ENCODE measurements at places on chromosomes 6 and 20.
A peak's percentile ranks its signal among the peaks of the same experiment; 100 is the strongest.

GRCh38 chr6:47709160-47709559 lies 10.8 kb downstream of the ADGRF4 start:
- no peak for DNase-seq

DNA sequence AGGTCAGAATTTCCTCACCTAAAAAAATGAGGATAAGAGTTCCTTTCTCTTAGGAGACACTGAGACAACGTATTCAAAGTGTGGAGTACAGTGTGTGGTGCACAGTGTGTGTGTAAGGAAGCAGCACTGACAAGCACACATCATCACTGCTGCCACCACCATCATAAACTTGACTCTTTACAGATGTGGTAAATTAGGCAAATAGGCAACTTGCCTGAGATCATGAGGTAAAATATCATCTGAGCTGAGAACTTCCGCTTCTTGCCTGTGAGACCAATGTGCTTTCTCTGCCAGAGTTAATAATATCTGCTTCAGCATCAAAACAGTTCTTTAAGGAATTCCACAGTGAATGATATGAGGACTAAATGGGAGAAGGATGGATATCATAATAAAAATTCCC lies 52.7 kb downstream of the LYRM4 start:
- no peak for DNase-seq

DNA sequence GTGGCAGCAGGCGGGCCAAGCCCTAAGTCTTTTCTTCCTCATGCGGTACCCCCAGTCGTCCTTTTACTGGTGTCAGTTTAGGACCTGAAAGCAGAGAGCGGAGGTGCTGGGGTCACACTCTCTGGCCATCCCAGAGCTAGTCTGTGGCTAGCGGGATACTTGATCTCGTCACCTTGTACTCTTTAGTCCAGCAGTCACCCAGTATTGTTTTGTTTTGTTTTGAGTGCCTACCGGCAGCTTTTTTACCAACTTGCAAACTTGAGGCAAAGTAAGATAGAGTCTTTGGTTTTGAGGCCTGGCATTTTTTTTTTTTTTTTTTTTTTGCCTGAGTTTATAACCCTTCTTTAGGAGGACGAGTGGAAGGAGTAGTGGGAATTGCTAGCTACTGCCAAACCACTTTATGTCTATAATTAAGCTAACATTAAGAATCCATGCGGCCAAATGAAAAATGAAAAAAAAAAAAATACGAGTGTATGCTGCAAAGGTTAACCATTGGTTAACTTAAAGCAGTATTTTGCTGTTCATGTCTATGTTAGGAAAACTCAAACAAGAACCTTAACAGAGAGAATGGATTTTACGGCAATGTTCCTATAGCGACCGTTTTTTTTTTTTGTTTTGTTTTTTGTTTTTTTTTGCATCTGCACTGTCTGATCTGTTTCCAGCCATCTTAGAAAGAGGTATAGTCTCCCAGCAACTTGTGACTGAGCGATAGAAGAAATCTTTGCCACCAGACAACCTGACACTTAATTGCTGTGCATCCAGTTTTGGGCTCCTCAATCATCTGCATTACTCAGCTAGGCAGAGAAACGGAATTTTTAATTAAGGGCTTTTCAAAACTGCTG lies 56.9 kb downstream of the FAM217A start:
- no peak for DNase-seq

- no peak for DNase-seq
These were observed 85.0 kb upstream of the IFNGR1 start for GRCh38 chr6:137304020-137304780.

GRCh38 chr6:123117145-123117908 lies 121.3 kb downstream of the CLVS2 start:
- DNase-seq, result no peak

DNA sequence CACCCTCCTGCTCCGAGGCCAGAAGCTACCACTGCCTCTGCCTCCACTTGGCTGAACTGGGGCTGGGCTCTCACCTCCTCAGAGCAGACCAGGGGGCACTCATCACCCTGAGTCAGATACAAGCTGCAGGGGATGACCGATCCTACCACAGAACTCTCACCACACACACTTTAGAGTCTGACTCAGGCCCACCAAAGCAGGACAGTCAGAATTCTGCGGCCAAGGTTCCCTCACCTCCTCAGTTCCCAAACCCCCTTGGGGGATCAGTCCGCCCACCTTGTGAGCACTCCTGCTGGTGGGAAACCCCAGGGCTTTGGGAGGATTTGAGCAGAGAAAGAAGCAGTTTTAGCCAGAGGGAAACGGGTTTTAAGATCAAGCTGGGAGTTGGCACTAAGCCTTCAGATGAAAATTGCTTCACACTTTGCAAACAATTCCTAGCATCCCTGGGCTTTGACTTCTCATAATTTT lies 587.8 kb upstream of the JAG1 start:
- peak; percentile 8 for DNase-seq

GRCh38 chr6:10528158-10528981 lies 7.2 kb downstream of the GCNT2 start:
- DNase-seq, result no peak

- DNase-seq, result no peak
These were observed 12.2 kb upstream of the NRM start for GRCh38 chr6:30703011-30703410.

- DNase-seq, result no peak
These were observed 33.2 kb downstream of the CCN2 start for GRCh38 chr6:131917763-131918649.

GRCh38 chr6:83429857-83430610 lies 817 bp downstream of the ME1 start:
- no peak for DNase-seq

- DNase-seq, result no peak
These were observed 117.4 kb downstream of the TTLL2 start for GRCh38 chr6:167442245-167442644.

GRCh38 chr6:157322792-157323254 lies 496 bp downstream of the TMEM242 start:
- no peak for DNase-seq

DNA sequence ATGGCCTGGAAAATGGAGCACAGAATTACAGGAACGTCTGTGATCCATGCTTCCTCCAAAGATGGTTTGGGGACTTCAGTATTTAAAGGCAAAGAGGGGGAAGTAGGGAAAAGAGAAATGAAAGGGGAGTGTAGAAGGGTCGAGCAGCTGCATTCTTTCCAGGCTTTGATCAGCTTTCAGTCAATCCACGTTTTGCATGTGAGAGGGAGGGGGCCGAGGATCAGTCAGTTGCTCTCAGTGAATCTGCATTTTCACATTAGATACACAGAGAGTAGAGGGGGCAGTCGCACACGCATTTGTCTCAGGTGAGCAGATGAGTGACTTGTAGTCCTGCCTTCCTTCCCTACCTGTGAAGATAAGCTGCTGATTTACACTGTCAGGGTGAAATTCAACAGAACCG lies 78.8 kb downstream of the FOXF2 start:
- no peak for DNase-seq

- no peak for DNase-seq
These were observed 73.8 kb upstream of the TULP1 start for GRCh38 chr6:35586542-35586941.

DNA sequence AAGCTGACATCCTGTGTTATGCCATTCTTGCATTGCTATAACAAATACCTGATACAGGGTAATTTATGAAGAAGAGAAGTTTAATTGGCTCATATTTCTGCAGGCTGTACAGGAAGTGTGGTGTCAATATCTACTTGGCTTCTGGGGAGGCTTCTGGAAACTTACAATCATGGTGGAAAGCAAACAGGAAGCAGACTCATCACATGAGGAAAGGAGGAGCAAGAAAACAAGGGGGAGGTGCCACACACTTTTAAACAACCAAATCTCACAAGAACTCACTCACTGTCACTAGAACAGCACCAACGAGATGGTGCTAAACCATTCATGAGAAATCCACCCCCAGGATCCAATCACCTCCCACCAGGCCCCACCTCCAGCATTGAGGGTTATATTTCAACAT lies 143.1 kb upstream of the GGTLC1 start:
- no peak for DNase-seq

DNA sequence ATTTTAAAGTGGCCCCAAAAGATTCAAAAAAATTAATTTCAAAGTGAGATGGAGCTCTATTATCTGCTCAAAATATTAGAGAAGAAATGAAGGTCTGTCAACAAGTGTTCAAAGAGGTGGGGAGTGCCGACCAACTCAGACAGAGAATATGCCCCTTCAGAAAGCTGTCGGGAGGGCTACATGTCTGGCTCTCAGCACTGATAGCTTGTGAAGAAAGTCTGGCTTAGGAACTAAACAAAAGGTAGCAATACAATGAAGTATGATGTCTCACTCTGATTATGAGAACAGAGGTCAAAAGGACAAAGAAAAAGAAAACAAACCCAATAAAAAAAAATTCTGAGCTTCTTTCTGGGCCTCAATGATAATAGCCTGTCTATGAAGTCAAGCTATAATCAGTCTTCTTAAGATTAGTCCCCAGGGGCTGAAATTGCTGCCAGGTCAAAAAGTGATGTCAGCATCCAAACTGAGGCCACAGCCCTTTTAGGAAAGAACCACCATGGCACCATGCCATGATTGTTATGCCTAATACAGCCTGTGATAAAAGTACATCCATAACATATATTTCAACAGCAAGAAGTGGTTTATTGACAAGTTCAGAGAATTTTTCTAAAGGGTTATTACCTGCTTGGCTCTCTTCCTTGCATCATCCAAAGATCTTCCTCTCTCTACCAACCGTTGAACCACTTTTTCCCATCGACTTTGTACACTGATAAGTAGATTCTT lies 150.9 kb downstream of the DST start:
- DNase-seq, result no peak

GRCh38 chr20:52483382-52483781 lies 291.8 kb upstream of the ZFP64 start:
- no peak for DNase-seq

DNA sequence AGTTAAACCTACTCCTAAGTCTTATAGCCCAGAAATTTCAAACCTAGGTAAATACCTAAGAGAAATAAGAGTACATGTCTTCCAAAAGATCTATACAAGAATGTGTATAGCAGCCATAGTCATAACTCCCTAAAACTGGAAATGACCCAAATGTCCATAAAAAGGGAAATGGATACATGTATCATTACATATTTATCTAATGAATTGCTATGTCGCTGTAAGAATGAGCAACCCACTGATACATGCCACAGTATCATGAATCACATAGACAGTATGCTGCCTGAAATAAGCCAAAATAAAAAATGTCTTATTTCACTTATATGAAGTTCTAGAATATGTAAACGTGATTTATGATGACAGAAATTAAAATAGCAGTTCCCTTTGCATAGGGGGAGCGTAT lies 679.5 kb downstream of the MAFB start:
- no peak for DNase-seq

DNA sequence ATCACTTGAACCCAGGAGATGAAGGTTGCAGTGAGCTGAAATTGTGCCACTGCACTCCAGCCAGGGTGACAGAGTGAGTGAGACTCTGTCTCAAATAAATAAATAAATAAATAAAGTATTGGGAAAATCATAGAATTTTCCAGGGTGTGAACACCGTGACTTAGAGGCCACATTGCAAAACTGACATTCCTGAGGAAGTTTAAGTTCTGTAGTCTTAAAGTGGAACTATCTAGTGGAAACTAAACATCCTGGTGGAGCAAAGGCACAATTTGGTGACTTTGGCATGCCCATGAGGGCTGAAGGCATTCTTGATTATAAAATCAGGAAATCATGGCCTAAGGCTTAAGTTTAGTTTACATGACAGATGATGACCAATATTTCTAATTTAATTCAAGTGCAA lies 32.7 kb upstream of the MCM3 start:
- no peak for DNase-seq

GRCh38 chr6:10451828-10452509 lies 37.1 kb upstream of the TFAP2A start:
- no peak for DNase-seq

- DNase-seq, result no peak
These were observed 304.6 kb downstream of the CDH4 start for GRCh38 chr20:61556673-61557072.

GRCh38 chr6:149752600-149753373 lies 3.2 kb downstream of the PCMT1 start:
- DNase-seq, result no peak

- no peak for DNase-seq
These were observed 236.5 kb upstream of the KCNG1 start for GRCh38 chr20:51259455-51259854.

GRCh38 chr20:2386516-2387179 lies 5.9 kb downstream of the TGM6 start:
- no peak for DNase-seq

- no peak for DNase-seq
These were observed 141.1 kb upstream of the SGK1 start for GRCh38 chr6:134458857-134459657.

DNA sequence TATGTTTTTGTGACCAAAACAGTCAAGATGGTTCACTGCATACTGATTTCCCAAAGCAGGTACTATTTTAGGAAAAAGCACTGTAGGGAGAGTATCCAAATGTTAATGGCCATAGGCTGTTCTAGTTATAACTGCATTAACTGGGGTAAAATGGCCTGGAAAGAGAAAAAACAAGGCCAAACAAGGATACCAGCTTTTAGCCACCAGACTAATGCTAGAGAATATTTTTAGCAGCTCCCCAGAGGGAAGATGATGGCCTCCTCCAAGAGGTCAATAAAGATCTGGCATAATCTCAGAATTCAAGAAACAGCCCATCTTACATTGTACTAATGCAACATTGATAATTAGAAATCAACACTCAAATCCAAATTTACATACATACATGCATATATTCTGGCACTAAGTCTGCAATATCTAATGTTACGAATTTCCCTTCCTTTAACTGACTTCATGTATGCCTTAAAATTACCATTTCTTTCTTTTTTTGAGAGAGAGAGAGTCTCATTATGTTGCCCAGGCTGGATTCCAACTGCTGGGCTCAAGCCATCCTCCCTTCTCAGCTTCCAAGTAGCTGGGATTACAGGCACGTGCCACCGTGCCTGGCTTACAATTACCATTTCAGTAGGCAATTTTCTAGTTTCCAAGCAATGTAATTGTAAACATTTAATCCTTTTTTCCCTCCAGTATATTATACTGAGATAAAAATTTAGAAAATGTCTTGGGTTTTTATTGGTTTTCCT lies 9.3 kb downstream of the COX7A2 start:
- no peak for DNase-seq

DNA sequence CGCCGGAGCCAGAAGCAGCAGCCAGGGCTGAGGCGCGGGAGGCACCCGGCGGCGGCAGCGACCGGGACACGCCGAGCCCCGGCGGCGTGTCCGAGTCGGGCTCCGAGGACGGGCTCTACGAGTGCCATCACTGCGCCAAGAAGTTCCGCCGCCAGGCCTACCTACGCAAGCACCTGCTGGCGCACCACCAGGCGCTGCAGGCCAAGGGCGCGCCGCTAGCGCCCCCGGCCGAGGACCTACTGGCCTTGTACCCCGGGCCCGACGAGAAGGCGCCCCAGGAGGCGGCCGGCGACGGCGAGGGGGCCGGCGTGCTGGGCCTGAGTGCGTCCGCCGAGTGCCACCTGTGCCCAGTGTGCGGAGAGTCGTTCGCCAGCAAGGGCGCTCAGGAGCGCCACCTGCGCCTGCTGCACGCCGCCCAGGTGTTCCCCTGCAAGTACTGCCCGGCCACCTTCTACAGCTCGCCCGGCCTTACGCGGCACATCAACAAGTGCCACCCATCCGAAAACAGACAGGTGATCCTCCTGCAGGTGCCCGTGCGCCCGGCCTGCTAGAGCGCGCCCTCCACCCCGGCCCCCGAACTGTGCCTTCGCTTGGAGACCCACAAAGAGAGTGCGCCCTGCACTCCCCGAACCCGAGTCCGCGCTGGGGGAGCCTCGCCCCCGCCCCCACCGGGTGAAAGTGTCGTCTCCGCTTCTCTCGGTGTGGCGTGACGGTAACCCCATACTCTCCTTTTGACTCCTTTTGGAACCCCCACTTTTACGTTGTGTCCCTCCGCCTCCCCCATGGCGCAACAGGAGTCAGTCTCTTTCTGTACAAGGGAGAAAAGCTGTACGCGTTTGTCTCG lies 1.6 kb downstream of the INSM1 start:
- DNase-seq, result no peak
